CD4-positive, alpha-beta memory T cell (primary cell): ENCODE measurements at places on chromosomes 7 and 10. TPM values are rescaled to one million over a fixed set of nuclear protein-coding genes. Genes with fewer than 3 reads are reported as not detected.

The SEMA3D gene
- not detected for polyA plus RNA-seq

The VAX1 gene
- polyA plus RNA-seq, result not detected

The WNT2 gene
- polyA plus RNA-seq, result not detected

The SPRN gene
- 0.26 TPM for polyA plus RNA-seq

The LHFPL3 gene
- polyA plus RNA-seq, result not detected

The FAM237B gene
- not detected for polyA plus RNA-seq
